ENCODE measurements at places on chromosomes 13 and 19.

DNA sequence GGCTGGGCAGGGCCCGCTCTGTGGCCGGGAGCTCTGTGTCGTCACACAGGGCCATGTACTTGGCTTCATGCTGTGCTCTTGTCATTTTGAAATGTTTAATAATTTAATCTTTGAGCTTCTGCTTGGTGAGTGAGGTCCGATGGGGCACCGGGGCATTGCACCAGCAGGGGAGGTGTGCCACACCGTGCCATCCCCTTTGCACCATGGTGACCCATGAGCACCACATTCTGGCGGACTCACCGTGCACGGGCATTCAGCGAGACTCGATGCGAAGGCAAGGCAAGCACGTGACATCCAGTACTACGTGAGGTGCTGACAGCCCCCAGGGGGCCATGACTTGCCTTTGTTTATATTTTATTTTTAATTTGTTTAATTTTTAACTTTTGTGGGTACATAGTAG, 204.3 kb downstream of the URI1 start:
- no peak for DNase-seq

DNA sequence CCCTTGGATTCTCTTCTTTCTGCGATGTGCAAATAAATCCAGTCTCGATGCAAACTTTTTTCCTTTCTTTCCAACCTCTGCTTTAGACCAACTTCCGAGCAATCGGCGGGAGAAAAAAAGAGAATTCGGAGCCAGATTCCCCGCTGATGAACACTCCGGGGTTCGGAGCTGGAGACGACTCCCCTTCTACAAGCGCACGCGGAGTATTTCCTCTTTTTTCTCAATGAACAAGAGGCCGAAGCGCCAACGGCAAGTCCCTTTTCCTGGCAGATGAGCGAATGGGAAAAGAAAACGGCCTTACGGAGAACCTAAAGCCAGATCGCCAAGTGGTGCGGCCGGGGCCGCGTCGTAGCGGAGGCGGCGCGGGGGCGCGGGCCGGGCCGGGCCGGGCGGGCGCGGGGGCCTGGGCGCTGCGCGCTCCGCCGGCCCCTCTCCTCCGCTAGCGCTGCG, 250 bp downstream of the SPRY2 start:
- DNase-seq = no peak

- DNase-seq = peak; percentile 48
Measured at GRCh38 chr13:26946684-26947343, 186.2 kb upstream of the GPR12 start.

DNA sequence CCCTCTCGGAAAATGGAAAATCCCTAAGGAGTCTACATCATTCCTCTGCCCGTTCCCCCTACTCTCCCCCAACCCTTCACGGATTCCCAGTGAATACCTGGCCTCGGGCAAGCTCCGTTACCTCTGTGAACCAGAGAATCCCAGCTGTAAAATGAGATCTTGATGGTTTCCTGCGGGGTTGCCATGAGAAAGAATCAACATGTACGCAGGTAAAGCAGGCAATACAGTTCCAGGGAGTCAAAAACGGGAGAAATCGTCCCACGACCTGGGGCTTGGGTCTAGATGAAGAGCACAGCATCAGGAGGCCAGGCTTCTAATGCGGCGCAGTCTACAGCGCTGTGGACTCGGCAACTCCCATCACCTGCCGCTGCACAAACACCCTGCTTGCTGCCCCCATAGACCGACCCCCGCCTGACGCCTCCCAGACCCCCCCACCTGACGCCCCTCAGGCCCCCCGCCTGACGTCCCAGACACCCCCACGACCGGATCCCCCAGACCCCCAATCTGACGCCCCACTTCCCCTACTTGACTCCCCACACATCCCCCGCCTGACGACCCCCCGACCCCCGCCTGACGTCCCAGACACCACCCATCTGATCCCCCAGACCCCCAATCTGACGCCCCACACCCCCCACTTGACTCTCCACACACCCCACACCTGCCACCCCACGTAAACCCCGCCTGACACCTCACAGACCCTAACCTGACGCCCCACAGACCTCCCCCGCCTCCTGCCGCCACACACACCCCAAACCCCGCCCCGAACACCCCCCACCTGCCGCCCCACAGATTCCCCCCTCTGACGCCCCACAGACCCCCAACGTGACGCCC, 680 bp downstream of the LIG4 start:
- DNase-seq = peak; percentile 36

- no peak for DNase-seq
Measured at GRCh38 chr13:35499676-35500075, 23.2 kb upstream of the MAB21L1 start.

DNA sequence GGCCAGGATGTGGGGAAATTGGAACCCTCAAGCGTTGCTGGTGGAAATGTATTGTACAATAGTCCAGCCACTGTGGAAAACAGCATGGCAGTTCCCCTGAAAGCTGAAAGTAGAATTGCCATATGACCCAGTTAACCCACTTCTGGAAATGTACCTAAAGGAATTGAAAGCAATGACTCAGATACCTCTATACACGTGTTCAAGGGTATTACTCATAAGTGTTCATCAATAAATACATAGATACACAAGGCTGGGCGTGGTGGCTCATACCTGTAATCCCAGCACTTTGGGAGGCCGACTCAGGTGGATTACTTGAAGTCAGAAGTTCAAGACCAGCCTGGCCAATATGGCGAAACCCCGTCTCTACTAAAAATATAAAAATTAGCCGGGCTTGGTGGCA, 71.9 kb upstream of the IRS2 start:
- no peak for DNase-seq

DNA sequence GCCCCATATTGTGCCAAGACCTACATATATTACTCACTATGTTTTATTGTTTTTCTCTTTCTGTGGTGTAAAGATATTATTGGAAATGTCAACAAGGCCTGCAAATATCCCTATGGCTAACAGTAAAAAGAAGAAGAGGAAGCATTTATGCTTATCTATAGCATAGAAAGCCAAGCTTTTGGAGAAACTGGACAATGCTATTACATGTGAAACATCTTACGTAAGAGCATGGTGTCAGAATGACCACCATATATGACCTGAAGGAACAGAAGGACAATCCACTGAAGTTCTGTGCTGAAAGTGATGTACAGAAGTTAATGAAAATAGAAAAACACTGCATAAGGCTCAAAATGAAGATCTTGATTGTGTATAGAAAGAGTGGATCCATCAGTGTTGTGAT, 145.2 kb downstream of the KCTD12 start:
- no peak for DNase-seq

DNA sequence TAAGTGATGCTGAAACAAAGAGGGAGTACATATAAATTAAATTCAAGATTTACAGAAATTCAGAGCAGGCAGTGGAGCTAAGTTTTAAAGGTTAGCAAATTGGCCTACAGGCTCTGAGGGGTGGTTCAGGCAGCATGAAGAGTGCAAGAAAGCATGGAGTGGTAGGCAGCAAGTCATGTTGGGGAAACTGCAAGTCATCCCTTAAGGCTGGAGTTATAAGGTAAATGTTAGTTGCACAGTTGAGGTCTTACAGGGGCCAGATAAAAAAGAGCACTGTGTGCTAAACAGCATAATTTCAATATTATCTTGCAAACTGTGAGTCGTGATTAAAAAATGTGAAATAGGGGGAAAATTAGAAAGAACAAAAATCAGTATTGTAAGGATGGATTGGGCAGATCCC, 106.2 kb downstream of the VWA8 start:
- DNase-seq = no peak

- DNase-seq = no peak
Measured at GRCh38 chr13:98484289-98485219, 92.4 kb downstream of the STK24 start.

- DNase-seq = peak; percentile 14
Measured at GRCh38 chr19:2806736-2807378, 12.8 kb upstream of the ZNF554 start.

DNA sequence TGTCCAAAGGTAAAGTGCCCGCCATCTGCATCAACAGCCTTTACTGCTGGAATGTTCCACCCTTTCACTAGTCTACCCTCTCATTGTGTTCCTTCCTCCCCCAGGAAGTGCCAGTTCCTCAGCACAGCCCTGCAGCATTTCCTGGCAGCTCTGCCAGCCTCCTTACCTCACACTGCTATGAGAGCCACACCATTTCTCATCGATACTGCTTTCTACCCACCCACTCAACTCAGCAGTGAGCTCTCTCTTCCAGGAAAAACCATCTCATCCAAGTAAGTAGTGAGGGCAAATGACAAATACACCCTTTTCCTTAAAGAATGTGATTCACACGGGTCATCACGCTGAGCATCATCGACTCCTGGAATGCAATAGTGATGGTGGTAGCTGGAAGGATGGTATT, 19.8 kb downstream of the UQCRFS1 start:
- no peak for DNase-seq

DNA sequence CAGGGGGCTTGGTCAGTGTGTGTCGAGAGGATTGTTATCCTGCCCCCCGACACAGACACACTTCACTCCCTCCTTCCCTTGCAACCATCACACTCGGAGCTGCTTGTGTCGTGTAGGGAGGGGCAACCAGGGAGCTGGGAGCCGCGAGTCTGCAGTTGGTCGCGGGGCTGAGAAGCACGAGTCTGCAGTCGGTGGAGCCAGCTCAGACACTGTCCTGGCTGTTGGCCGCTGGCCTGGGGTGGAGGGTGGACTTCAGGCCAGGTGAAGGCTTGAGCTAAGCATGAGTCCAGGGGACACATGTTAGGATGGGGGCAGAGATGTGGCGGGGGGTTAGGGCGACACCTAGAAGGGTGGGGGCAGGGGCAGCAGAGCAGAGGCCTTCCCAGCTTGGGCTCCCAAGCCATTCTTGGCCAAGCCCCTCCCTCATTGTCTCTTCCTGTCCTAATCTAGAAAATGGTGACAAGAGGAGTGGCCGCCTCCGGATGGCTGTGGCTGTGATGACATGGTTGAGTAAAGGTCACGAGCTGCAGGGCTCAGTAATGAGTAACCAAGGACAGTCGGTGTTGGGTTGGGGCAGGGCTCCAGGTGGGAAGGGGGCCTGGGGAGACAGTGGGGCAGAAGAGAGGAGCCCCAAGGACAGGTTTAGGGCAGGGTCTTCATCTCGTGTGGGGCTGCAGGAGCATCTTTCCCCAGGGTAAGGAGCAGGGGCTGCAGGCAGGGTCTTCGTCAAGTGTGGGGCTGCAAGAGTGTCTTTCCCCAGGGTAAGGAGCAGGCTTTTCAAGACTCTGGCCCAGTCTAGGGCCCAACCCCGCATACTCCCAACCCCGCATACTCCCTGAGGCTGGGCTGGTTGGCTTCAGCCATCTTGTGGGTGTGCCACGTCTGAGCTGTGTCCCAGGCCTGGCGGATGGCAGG, 8.6 kb downstream of the PPP5C start:
- DNase-seq = no peak

DNA sequence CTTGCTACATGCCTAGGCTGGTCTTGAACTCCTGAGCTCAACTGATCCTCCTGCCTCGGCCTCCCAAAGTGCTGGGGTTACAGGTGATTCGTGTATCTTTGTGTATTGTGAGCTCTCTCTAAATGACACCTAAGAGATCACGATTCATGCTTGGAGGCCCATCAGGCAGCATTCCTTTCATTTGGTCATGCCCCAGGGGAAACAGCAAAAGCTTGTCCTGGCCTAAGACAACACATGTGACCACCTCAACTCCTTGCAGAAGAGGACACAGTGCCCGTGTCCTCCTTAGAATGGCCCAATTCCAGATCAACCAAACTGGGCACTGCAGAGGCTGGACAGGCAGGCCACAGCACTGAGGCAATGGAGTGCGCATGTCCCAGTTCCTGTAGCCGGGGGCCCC, 32.5 kb downstream of the ZC3H4 start:
- DNase-seq = no peak

DNA sequence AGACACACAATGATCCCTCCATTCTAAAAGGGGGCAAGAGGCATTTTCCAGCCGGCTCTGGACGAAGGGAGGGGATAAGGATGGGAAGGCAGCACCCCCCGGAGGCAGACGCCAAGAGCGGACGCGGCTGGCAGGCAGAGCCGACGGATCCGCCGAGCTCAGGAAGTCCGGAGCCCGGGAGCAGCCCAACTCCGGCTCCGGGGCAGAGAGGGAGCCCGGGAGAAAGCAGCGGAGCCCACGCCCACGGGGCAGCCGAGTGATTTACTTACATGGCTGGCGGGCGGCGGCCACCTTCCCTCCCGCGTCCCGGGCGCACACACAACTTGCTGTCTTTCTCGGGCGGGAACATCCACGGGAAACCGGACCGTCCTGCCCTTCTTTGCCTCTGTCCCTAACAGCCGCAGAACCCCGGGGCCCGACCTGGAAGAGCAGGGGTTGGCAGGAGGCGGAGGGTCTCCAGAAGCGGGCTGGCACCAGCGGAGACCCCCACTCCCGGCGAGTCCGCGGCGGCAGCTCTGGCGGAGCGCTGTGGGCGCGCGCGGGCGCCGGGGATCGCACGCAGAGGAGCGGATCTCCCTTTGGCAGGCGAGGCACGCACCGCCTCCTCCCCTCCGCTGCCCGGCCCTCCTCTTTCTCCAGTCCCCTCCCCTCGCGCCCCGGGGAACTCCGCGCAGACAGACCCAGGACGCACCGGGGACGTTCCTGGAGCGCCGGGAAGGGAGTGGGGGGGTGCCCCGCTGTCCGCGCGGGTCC, at the start of gene LHFPL6:
Gene LHFPL6, minus strand, starts transcription at position 580 of the 753 bp plus-strand sequence.
- DNase-seq = peak; percentile 88

DNA sequence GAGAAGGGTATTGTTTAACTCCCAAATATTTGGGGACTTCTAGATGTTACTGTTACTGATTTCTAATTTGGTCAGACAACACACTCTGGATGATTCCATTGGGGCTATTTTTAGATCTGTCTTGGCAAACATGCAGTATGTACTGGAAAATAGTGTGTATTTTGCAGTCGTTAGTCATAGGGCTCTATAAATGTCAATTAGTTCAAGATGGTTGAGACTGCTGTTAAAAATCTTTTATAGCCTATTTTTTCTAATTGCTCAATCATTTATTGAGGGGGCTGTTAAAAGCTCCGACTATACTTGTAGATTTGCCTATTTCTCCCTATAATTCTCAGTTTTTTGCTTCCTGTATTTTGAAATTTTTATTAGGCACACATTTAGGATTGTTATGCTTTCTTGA, 31.4 kb downstream of the PPP5C start:
- no peak for DNase-seq

DNA sequence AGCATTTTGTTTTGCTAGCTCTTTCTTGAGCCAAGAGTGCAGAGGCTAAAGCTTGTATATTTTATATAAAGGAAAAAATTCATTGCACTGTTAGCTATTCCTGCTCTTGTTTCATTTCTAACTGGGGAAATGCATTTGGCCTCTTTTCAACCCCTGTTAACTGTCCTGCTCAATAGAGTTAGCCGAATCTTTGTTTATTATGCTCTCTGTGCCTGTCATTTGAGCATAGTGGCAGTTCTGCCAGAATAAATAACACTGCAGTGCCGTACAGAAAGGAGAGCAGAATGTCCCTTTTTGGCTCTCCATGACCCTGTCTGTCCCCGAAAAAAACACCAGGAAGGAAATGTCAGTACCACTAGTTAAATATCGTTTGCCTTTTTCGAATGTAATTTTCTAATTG, 350.8 kb downstream of the MYO16 start:
- no peak for DNase-seq
